ENCODE measurements at places on chromosomes 12 and 14.

DNA sequence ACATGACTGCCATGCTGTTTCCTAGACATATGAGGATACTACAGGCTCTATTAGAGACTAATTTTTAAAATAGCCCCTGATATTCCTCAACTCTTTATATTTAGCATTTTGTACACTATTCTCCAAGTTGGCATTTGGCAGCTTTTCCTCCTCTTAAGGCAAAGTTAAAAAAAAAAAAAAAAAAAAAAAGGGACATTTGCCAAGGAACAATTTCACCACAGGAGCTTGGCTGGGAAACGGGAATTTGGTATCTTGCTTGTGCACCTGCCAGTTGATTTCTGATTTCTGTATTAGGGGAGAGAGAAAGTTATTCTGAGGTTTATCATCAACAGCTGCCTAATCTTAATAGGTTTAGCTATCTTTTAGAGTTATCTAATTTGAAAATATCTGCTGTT lies 87.2 kb downstream of the CAND1 start:
- DNase-seq, result no peak

- no peak for DNase-seq
Measured at GRCh38 chr12:40969796-40970195, 218.3 kb upstream of the PDZRN4 start.

GRCh38 chr12:122825773-122826724 lies 9.2 kb upstream of the HIP1R start:
- no peak for DNase-seq

DNA sequence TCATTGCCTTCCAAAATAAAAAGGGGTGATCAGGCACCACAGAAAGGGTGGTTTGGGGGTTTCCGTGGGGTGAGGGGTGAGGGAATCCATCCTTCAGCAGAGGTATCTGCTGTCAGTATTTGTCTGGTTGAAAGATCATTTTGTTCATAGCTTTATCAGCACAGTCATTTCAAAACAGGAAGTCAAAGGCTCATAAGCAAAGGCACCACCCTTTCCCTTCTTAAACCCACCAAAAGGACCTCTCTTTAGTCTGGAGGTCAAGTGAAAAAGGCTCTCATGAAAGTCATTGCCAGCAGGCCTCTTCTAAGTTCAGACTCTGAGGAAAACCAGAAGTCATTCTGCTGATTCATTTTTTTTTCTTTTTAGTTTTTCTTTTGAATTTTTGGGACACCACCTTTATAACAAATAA lies 6.2 kb downstream of the CHST11 start:
- peak; percentile 59 for DNase-seq

- peak; percentile 19 for DNase-seq
Measured at GRCh38 chr14:21308479-21309237, 28.8 kb downstream of the RPGRIP1 start.

DNA sequence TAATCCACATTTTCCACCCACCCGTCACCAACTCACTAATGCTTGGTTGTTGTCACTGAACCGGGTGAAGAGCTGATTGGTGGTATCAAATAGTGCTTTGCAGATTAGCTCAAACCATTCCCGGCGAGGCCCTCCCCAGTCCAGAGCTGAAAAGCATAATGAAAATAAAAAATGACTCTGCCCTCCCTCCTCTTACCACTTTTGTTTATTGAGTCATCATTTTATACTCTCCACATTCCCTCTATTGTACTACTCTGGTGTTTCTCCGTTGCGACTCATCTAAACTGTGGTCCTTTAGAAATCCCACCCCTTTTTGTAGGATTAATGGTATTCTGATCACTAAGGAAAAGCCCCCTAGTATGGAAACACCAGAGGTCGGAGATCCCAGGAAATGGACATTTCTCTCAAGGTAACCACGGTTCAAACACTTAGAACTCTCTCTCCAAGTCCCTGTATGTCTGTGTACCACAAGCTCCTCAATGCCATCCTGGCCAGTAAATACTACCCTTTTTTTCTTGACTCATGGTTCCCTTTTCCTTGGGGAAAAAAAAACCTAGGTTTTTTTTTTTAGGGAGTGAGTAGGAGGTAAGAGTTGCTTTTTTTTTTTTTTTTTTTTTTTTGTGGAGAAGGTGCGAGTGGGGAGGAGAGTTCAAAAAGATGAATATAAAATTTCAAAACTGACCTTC lies 42.0 kb downstream of the AREL1 start:
- DNase-seq, result no peak

GRCh38 chr12:80763874-80764273 lies 47.2 kb downstream of the MYF5 start:
- DNase-seq, result no peak

DNA sequence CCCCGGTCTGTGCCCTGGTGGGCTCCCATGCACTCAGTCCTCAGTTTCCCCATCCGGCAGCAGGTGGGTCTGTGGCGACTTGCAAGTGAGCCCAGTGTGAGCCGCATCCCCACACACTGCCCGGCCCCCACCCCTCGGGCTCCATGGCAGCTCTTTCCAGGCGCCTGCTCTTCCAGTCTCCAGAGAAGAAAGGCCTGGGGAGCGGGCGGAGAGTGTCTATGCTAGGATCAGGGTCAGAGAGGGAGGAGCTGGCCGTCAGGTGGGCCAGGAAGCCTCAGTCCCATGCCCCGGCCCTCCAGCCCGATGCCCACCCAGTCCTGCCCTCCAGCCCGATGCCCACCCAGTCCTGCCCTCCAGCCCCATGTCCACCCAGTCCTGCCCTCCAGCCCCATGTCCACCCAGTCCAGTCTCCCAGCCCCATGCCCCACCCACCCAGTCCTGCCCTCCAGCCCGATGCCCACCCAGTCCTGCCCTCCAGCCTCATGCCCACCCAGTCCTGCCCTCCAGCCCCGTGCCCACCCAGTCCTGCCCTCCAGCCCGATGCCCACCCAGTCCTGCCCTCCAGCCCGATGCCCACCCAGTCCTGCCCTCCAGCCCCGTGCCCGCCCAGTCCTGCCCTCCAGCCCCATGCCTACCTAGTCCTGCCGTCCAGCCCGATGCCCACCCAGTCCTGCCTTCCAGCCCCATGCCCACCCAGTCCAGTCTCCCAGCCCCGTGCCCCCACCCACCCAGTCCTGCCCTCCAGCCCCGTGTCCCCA lies 49.2 kb downstream of the FBRSL1 start:
- DNase-seq, result no peak

DNA sequence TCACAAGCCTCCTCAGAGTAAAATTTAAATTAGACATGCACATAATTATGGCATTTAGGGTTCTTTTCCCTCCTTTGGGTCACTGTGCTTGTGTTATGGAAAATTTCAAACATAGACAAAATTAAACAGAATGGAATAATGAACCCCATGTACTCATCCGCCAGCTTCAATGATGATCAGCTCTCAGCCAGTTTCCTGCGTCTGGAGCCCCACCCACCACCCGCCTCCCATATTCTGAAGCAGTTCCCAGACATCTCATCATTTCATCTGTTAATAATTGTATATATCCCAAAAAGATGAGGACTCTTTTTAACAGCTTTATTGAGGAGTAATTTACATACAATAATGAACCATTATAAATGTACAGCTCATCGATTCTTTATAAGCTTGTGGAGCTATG lies 128.2 kb downstream of the EML1 start:
- no peak for DNase-seq

DNA sequence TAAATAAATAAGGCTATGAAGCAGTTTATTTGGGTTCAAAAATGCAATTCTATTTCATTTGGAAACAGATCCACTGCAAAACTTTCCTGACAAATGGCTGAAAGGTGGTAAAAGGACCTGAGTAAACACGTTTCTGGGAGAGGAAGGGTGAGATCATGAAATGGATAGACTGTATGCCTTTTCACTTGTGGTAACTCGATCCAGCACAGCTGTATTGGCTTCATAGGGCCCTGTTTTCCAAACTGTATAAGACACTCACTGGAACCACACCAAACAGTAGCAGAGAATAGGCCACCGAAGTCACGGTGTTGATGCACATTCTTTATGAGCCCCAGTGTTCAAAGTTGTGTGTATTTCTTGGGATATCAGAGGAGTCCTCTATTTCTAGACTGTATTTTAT lies 325.2 kb upstream of the DIO2 start:
- no peak for DNase-seq

DNA sequence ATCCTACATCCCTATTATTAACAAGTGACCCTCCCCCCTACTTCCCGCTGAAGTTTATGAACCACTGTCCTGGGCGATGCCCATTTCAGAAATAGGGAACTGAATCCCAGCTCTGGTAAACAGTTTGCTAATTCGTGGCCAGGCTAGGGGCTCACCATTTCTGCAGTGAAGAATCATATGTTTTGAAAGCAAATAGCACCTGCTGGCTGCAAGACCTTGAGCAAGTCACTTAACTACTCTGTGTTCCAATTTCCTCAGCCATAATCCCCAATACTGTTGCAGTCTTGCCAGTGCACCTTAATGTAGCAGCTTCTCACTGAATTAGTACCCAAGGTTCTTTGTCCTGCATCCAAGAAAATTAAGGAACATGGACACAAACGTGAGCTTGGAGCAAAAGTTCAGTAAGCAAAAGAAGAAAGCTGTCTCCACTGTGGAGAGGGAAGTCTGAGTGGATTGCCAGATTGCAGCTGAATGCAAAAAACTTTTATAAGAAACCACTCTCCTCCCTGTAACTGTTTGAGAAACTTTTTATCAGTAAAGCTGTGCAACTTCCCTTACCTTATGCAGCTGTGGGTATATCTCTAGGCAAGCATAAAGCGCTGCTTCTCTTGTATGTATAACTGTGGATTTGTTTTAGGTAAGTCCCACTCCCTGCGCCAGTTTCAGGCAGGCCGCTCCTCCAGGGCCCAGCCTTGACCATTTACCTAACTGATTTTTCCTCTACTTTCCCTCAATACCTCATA lies 824 bp downstream of the OAS1 start:
- DNase-seq, result no peak

DNA sequence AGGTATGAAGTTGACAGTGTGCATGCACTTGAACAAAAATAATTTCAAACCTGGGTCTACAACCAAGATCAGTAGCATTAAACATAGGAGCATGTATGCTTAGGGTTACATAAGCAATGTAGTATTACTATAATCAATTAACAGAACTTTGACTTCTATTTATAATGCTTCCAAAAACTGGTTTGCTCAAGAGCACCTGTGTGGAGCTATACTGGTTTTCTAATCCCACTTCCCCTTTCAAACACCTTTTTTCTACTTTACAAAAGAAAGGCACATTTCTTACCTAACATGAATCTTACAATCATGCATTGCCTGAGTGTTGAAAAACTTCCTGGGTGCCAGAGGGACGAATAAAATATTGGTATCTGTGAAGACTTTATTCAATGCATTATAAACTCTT lies 72.7 kb downstream of the EFCAB11 start:
- no peak for DNase-seq

- DNase-seq, result no peak
Measured at GRCh38 chr12:52971679-52972329, 22.9 kb downstream of the KRT18 start.

DNA sequence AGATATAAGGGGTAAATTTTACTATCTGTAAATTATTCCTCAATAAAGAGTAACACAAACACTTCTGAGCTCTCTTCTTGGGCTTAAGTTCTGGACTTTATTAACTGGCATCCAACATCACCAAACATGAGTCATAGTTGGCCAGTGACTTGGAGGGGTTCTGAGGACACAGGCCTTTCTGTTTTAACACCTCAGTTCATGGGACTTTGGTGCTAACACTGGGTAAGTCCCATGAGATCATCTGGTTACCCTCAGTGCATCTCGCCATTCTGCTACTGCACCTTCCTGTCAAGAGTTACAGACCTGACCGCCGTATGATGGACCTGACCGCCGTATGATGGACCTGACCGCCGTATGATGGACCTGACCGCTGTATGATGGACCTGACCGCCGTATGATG lies 9.9 kb downstream of the SLC15A4 start:
- no peak for DNase-seq

DNA sequence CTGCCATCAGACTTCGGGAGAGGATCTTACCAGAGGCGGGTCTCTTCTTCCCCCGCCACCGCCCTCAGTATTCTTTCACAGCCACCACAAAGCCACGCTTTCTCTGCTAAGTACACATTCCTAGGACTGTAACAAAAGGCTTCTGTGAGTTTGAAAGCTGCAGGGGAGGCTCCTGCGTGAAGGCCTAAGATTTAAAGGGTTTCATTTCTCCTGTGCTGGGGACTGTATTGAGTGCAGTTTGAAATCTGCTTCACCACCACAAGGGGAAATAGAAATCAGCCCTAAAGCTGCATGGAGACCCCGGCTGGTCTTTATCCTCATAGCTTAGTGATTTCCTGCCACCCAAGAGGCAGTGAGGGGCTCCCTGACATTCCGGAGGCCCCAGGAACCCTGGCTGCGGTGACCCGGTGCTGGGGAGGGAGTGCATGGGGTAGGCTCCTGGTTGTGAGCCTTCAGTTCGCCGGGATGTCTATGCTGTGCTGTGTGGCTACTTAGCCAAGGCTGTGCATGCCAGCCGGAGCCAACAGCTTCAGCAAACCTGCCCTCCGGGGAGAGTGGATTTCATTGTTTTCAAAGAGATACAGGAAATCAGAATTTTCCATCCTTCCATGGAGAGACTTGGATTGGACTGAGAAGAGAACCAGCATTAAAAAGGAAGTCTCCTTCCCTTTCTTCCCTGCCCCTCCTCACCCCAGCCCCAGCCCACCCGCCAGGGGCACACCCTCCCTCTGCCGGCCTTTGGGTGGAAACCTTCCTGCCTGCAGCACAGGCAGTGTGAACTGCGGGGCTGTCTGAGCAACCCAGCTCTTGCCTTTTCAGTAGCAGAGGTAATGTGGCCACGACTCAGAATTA lies 163.3 kb downstream of the ETV6 start:
- no peak for DNase-seq

All from T-helper 2 cell (primary cell).